ENCODE measurements at places on chromosomes 16 and 17.

GRCh38 chr17:5513628-5514027, 27.3 kb downstream of the MIS12 start:
- no peak for DNase-seq

- DNase-seq: no peak
Observed at GRCh38 chr16:27551036-27551435, 1.1 kb downstream of the KATNIP start.

DNA sequence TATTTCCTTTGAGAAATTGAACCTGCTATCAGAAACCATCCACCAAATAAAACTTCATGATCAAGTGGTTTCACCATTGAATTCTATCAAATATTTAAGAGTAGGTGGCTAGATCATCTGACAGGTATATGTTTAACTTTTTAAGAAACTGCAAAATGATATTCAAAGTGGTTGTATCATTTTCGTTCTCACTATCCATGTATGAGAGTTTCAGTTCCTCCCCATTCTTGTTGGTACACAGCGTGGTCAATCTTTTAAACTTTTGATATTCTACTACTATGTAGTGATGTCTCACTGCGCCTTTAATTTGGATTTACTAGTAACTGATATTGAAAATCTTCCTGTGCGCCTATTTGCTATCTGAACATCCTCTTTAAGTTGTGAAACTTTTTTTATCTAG, 163.7 kb downstream of the CYB561 start:
- DNase-seq: no peak

- no peak for DNase-seq
Observed at GRCh38 chr17:49822829-49823228, 25.0 kb downstream of the TAC4 start.

GRCh38 chr16:1657841-1658240, 20.2 kb upstream of the JPT2 start:
- DNase-seq: no peak

- no peak for DNase-seq
Observed at GRCh38 chr17:50890675-50891516, 24.7 kb upstream of the TOB1 start.

DNA sequence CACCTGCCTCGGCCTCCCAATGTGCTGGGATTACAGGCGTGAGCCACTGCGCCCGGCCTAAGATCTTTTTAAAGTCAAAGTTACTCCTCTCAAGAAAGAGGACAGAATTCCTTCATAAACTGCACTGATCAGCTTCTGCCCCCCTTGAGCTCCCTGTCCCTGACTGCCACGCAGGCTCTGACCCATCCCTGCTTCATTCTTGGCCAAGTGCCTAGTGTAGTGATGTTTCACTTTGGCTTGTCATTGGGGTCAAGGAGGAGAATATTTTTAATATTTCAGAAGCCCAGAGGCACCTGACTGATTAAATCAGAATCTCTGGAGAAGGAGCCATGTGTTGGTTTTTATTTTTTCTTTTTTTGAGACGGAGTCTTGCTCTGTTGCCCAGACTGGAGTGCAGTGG, 9.1 kb downstream of the MRM1 start:
- no peak for DNase-seq

DNA sequence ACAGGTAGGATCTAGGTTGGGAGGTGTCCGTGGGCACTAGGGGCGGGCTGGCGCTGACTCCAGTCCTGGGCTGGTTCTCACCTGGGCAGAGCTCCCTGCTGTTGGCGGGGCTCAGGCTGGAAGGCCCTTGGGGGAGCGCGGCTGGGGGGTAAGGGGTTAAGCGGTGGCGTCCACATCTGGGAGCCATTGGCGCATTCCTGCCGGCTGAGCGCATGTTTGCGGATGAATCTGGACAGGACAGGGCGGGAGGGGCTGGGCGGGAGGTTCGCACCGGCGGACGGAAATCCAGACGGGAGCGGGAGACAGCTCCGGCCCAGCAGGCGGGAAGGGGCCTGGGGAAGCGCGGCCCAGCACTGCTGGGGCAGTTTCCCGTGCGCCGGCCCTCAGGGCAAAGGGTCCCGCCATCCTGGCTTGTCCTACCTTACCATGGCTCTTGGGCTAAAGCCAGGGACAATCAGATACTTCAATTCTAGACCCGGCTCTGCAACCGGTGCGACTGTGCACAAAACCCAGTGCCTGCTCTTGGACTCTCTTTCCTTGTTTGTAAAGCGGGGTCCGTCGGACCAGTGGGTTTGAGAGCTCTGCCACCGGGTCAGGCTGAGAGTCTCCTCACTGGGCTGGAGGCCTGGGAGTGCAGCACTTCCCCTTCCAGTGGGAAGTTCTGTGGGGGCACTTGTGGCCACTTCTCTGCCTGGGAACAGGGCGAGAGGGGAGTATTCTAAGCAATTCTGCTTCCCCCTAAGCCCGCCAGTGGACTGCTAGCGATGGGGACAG, 7.8 kb downstream of the RARA start:
- DNase-seq: no peak

GRCh38 chr16:67763066-67763465, 43.3 kb downstream of the RANBP10 start:
- DNase-seq: no peak

DNA sequence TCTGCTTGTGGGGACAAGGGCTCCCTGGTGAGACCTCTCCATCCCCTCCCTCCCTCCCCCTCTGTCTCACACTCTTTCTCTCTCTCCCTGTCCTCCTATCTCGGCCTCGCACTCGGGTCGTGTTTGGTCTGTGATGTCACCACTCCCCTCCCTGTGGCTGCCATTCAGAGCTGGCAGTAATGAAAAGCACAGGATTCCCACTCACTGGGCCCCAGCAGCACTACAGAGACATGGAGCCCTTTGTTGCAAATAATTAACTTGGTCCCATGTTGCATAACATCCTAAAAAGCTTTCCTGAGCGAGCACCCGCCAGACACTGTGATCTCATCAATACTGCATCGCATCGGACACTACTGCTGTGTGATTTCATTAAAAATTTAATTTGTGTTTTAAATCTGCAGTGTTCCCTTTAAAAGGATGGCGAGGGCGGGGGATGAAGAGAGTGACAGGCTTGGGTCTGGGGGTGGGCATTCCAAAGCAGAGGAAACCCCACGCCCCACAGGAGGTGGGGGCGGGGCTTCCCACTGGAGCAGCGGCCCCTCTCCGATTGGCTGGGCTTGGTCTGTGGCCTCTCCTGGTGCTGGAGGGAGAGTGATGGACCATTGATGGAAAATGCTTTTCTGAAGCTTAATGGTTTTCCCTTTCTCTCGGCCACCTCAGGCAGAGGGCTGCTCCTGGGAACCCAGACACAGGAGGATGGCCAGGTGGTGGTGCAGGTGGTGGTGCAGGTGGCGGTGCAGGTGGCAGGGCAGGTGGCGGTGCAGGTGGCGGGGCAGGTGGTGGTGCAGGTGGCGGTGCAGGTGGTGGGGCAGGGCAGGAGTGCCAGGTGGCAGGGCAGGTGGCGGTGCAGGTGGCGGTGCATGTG, 15.3 kb upstream of the NPTX1 start:
- no peak for DNase-seq

GRCh38 chr17:77640252-77640651, 318.3 kb upstream of the TNRC6C start:
- DNase-seq: no peak

GRCh38 chr17:58525239-58525638, 10.8 kb upstream of the MTMR4 start:
- no peak for DNase-seq

GRCh38 chr17:19933628-19934027, 44.0 kb downstream of the AKAP10 start:
- no peak for DNase-seq

- DNase-seq: no peak
Observed at GRCh38 chr16:59252317-59252716, 518.2 kb upstream of the GOT2 start.

DNA sequence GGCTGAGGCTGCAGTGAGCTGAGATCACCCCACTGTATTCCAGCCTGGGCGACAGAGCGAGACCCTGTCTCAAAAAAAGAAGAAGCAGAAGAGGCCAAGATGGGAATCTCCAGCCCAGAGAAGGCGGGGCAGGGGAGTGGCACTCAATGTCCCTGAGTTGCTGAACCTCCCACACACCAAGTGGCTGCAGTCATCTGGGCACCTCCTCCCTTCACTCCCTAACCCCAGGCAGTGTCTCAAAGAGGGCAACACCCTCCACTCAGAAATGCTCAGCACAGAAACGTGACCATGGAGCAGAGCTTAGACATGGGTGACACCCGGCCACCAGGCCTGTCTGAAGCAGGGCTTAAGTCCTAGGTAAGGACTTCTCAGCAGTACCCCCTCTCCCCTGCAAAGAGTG, 36.3 kb upstream of the BCAR1 start:
- DNase-seq: no peak

DNA sequence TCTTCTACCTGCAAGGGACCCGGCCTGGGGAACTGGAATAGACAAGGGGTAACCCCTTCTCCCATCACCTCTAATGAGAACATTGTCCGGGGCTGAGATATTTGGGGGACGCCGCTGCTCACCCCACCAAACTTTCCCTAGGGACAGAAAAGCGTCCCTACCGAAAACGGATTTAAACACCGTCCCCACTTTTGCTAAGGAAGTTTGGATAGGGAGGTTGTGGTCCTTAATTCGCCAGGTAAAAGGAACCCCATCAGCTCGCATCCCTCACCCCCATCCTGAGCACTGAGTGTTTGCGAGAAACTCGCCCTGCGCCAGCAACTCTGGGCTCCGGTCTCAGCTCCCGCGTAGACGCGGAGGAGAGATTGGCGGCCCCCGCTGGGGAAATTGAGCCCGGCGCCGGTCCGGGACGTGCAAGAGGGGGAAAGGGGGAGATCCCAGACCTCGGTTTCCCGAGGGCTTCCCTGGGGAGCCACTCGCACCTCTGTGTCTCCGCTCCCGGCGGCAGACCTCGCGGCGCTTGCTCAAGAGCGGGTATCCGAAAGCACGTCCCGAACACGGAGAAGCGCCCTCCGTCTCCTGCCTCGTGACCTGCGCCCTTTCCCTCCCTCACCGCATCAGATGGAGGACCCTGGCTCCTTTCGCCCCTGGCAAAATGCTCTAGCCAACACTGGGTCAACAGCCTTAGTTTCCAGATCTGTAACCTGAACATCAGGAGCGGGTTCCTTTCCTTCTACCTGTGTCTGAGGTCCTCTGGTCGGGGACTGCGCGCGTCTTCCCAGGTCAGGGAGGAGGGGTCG, 3.1 kb upstream of the SOX9 start:
- DNase-seq: no peak

DNA sequence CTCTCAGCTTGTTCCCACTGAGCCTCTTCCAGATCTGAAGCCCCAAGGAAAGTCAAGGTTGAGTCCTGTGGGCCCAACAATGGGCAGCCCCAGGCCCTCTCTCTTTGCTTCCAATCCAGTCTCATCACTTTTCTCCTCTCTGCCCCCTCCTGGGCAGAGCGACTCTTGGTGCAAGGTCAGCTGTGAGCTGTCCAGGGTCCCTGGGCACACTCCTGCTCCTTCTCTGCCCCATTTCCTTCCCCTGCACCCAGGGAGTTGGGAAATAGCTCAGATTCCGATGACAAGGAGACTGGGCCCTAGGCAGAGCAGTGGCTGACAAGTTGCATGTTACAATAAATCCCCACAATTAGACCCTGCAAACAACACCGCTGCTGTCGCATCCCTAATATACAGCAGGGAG, 16.1 kb upstream of the CRHR1 start:
- DNase-seq: no peak

DNA sequence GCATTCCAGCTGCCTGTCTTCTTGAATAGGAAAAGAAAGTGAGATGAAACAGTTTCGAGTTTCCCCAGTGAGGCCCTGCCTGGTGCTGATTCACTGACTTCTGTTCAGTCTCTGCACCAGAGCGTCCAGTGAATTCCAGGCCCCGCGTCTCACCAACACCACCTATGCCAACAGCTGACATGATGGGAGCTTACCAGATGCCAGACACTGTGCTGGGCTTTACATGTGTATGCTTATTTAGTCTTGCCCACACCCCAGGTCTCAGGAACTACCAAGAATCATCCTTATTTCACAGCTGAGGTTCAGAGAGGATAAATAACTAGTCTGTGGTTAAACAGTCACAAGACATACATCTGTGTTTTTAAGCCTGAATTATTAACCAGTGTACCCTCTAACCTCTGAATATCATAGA, 29.1 kb upstream of the IRX6 start:
- DNase-seq: no peak

DNA sequence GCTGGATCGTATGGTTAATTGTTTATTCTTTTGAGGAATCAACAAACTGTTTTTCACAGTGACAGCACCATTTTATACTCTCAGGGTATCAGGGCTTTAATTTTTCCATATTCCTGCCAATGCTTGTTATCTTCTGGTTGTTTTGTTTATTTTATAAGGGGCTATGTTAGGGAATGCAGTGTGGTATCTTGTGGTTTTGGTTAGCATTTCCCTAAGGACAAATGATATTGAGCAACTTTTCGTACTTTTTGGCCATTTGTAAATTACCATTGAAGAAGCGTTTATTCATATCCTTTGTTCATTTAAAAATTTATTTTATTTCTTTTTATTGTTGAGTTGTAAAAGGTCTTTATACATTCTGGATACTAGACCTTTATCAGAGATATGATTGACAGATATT, 322.0 kb upstream of the SALL1 start:
- DNase-seq: no peak

- no peak for DNase-seq
Observed at GRCh38 chr16:74503412-74503811, 82.1 kb upstream of the CLEC18B start.

DNA sequence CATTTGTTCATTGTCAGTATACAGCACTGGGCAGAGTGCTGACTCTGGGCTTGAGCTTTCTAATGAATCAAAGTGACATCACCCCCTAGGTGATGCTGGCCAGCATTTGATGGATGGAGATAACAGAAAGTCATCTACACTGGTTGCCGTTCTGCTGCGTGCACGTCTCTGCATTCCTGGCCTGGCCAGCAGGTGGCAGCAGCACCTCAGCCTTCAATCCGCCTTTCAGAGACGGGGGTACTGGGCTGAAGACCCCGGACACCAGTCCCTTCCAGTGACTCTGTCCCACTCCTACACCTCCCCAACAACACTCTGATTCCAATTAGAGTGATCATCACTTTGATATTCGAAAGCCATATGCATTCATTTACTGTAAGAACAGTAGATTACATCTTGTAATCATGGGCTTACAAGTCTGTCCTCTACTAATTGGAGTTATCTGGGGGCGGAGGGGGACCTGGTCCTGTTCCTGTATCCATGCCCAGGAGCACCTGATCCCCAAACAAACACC, 6.0 kb downstream of the CPSF4L start:
- peak; percentile 63 for DNase-seq

DNA sequence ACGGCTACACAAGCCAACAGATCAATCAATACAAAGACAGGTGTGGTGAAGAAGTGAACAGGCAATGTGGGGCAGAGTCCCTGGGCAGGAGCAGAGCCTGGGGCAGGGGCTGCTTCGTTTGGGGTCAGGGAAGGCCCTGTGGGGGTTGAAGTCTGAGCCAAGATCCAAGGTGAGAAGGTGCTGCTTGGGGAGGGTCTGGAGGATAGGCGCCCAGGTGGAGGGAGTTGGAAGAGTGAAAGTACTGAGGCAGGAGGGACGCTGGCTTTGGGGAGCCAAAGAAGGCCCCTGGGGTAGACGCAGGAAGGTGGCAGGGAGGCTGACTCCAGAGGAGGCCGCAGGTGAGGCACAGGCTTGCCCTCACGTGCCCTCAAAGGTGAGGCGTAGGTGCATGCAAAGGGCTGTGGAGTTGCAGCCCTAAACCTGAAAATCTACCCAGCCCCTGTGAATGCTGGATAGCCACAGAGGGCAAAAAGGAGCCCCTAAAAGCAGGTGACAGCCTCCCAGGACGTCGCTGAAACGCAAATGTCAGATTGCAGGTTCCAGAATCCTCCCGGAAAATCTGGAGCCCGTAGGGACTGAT, 33.3 kb downstream of the WFDC1 start:
- DNase-seq: no peak
